Activated CD4-positive, alpha-beta T cell treated with anti-CD3 and anti-CD28 coated beads, Interleukin-2, amount 50 U/mL, for 24 hours (primary cell): ENCODE measurements at places on chromosomes 11 and 22.

DNA sequence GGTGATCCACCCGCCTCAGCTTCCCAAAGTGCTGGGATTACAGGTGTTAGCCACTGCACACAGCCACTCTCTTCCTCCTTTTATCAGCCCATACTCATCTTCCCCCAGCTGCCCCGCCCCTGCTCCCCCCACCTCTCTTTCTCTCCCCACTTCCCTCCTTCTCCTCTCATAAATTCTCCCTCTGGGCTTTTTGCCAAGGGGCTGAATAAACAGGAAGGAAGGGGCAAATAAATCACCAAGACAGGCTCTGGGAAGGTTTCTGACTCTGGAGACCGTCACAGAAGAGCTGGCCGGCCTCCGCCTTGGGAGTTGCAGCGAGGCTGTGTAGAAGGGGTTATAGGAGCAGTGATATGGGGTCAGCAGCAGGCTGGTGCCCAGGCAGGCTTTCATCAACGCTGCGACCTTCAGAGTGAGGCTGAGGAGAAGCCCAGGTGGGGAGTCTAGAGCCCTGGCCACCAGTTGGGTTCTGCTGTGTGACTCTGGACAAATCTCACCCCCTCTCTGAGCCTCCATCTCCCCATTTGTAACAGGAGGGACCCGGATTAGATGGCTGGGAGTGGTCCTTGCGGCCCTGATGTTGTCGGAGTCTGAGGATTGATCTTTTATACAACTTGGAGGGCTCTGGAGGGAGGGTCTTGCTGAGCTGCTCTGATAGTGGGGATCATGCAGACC is 62.6 kb upstream of the RASD2 start:
- DNase-seq = no peak

DNA sequence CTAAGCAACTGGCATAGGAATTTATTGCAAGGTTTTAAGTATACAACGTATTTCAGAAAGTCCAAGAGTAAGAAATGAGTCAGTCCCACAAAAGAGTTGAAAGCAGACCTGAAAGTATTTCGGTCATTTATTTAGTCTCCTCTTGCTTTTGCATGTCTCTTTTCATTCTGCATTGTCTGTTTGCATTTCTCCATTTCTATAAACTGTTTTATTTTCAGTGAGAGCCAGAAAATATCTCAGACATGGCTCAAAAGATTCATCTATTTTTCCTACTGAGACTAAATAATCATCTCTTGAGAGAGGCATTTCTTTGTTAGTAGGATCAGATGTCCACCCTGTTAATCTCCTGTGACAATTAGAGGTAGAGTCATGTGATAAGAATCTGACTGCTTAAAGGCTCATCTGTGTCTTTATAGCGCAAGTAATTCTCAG is 219.1 kb upstream of the CCDC179 start:
- no peak for DNase-seq

- DNase-seq = no peak
These were observed 39.0 kb downstream of the TBX1 start for GRCh38 chr22:19799322-19800190.

DNA sequence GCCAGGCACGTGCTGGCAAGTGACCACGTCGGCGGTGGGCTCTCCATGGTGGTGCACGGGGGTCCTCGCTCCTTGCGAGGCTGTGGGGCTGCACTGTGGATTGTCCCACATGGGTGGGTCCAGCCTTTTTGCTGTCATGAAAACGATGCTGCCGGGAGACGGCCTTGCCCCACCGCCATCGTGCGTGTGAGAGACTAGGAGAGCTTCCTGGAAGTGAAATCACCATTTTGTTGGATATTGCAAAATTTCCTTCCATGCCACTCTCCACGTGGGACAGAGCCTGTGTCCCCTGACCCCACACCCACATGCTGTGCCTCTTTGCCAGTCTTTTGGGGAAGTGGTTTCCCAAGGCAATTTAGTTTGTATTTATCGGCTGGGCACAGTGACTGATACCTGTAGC is 18.2 kb upstream of the GRAMD4 start:
- no peak for DNase-seq

DNA sequence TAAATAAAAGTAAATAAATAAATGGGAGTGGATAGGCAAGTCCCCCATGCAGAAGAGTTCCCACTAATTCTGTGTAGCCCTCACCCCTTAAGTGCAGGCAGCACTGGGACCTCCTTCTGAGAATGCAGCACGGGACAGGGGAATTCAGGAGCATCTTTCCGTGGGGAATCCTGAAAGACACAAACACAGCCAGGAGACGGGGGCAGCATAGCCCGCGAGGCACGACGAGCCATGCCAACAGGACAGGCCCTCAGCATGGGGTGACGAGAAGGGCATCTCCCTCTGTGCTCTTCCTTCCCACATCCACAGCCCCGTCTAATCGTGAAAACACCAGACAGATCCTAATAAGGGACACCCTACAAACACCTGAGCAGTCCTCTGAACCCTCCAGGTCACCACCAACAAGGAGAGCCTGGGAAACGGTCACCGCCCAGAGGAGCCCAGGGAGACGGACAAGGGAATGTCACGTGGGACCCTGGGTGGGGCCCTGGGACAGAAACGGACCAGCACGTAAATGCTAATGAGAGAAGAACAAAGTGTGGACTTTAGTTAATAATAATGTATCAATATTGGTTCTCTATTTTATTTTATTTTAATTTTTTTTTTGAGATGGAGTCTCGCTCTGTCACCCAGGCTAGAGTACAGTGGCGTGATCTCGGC is 6.8 kb downstream of the KRTAP5-5 start:
- no peak for DNase-seq

DNA sequence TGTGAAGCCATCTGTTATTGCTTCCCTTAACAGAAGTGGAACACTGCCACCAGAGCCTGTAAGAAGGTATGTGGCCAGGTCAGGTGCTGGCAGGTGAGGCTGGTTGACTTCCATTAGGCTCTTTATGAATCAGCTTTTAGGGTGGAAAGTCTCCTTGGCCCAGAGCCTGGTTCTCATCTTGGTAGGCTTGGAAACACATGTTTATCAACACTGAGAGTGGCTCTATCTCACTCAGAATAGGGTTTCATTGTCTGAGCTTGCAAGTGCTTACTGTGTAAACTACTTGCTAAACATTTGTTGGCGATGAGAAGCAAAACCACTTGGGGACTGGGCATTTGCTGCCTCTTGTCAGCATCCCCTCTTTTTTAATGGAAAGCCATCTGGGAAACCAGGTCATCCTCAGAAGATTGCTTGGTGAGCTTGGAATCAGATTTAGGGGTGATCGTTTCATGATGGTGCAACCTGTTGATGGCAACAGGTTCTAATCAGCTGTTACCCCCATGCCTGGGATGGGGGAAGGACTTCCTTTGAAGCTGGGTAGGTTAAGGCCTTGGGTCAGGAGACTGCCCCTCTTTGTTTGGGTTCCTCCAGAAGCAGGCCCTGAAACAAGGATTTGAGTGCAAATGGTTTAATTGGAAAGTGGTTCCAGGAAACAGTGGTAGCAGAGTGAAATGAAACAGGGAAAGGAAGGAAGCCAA is 75.0 kb upstream of the AMPD3 start:
- DNase-seq = no peak

DNA sequence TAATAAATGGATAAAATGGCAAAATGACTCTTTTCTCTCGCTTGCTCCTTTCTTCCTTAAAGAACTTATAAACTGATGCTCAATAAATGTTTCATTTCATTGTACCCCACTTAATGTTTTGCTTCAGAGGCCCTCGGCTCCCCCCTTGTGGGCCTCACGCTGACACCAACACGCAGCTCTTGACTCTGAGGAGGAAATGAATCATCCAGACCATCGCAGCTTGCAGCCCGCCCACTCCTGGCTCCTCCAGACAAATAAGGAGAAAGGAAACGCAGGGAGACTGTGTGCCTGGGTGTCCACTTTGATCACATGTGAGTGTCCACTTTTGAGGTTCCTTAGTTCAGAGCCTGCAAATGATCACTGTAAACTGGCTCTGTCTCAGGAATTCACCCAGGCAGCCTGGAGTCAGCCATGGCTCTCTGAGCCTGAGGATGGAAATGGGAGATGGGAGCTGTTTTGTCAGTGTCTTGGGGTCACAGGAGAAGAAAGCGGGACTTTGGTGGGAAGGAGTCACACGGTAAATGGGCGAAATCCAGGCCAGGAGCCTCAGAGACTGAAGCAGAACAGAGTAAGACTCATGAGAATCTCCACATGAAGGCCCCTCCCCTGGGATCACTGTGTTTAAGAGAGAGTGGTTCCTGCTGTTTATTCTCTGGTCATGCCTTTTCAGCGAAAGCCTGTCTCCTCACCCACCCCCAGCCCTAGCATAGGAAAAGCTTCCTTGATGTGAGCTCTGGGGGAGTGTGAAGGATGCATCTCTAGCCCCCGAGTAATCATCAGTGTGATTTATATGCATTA is 96.5 kb downstream of the CWC15 start:
- no peak for DNase-seq

GRCh38 chr11:31805629-31806185 is 5.4 kb downstream of the PAX6 start:
- DNase-seq = no peak
